SW 1271 (cell line): ENCODE measurements at places on chromosomes 13 and 19.
A peak's percentile ranks its signal among the peaks of the same experiment; 100 is the strongest.

DNA sequence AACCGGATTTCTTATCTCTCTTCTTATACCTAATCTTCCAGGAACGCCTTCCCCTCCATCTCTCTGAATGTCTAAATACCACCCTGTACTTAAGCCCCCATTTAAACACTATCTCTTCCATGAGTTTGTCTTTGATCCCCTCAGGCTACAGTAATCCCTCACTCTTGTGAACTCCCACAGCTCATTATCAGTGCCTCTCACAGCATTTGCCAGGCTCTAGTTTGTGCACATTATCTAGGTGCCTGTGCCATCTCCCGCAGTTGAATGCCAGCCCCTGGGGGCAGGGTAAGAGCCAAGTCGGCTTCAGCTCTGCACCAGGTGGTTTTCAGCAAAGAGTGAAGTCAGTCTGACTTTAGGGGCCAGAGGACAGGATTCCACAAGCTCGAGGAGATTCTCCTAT lies 71.4 kb downstream of the FREM2 start:
- no peak for DNase-seq

DNA sequence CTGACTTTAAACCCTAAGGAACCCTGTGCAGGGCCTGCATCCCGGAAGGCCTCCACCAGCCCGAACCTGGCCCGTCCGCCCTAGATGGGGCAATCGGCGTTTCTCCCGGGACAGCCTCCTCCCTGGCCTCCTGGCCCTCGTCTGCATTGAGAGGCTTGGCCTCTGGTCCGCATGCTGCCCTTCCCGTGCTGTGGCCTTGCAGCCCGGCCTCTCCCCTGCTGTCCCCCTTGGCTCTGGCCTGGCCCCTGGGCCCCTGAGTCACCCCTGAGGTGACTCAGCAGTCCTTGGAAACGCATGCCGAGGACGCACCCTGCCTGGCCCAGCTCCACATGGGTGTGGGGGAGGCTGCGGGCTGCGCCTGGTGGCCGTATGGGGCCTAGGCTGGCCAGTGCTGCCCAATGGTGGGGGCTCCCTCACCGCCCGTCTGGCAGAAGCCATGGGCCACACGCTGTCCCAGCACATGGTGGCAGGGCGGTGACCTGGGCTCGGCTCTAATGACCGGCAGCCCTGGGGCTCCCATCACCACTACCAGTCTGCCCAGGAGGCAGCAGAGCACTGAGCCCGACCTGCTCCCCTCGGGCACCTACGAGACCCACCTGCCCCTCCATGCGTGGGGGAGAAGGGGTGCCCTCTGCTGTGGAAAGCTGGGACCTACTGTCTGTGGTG lies 25.7 kb downstream of the SH3GL1 start:
- peak; percentile 82 for DNase-seq

DNA sequence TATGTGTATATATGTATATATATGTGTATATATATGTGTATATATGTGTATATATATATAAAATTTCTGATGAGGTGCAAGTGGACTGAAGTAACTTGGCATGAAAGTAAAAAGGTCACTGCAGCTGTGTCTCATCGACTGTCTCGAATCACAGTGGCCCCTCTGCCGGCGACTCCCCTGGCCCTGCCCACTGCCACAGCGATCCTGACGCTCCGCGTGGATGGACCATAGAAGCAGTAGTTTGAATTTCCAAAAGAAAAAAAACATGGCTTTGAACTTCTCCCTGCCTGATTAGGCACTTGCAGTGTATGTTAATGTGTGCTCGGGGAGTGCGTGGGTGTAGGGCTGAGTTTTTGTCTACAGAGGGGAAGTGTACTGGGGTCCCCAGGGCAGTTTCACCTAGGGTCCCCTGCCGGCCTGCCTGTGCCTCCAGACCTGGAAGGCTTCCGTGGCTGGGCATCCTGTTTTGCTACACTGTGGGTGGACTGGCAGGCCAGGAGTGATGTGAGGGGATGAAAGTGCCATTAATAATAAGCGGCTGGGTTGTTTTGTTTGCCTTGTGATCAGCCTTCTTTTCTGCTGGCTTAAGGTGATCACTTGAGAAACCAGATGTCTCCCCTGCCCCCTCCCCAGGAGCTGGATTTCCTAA lies 10.8 kb downstream of the ZIC5 start:
- no peak for DNase-seq

DNA sequence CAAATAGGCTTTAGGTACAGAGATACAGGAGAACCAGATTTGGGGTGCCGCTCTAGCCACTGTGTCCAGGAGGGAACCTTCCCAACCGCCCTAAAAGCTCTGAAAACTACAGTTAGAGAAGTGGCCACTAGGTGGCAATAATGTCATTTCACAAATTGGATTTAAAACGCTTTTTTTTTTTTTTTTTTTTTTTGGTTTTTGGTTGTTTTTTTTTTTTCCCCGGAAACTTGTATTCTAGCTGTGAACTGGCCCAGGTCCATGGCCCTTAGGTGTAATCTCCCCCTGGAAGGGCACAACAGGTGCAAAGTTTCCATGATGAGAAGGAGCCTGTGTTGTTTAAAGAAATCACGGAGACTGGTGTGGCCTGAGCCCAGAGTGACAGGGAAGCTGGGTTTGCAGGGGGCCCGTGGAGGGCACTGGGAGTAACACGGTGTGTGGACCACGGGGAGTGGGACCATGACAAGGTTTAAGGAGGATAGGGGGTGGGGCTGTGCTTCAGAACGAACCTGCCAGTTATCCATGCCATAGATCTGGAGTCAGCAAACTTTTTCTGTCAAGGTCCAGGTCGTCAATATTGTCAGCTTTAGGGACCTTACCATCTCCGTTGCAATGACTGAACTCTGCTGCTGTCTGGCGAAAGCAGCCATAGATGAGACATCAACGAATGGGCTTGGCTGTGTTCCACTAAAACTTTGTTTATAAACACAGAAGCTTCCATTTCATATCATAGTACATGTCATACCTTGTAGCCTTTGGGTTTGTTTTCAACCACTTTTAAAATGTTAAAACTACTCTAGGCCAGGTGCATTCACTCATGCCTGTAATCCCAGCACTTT lies 10.1 kb downstream of the OR1I1 start:
- DNase-seq: no peak

DNA sequence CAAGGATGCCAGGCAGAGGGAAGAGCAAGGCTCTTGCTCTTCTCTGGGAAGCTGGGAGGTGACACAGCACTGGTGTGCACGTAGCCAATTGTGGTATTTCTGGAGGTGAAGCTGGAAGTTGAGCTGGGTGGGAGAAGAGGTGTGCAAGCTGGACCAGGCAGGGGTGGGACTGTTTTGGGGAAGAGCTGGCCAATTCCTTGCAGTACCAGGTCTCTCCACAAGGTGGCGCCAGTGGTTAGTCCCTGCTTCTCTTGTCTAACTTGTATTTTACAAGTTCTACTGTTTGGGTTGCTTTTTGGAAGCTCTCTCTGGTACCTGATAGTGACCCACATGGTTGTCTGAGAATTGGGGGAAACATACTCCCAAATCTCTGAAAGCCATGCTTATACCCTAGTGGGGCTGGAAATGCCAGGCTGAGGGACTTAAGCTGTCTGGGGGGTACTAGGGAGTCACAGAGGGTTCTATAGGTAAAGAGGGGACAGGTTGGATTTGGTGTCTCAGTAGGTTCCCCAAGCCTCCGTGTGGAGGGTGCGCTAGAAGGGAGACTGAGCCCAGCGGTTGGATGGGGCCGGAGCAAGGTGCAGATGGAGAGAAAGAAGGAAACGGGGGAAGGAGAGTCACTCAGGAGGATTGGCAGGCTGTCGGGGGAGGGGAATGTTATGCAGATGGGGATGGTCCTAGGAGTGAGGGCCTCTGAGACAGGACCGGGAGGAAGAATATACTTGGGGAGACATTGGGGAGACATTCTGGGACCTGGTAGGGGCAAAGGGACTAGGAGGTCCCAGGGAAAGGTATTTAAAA lies 3.0 kb downstream of the HPN start:
- DNase-seq: peak; percentile 46

DNA sequence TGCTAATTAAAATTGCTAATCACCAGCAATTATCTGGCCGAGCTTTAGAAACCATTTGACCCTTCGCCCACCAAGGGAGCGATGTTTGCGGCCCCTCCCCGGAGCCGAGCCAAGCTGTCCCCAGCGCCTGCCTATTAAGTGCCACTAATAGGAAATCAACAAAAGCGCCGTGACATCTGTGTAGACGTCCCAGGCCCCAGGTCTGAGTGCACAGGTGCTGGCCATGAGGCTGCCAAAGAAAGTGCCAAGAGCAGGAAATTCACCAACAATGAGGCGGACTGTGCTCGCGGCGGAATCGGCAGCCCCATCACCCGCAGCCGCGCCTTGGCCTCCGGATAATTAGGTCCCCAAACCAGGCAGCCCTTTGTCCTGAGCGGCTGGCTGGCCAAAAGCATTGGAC lies 44.5 kb upstream of the SPACA7 start:
- no peak for DNase-seq
